ENCODE measurements at places on chromosomes 4 and X.

DNA sequence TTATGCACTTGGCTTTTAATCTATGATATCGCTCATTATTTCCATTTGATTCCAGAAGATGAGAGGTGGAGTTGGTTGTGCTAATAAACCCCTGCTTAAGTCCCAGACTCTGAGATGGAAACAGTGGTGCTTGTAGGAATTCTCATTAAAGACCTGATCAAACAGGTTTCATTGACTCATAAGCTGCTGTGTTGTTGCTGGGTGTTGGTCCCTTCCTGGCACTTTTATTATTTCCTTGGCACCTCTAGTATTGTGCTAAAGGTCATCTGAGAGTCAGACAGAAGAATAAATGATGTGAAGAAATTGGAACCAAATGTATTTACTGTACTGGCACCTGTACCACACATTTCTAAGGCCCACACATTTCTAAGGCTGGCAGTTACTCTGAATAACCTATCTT, 544.7 kb upstream of the NR3C2 start:
- DNase-seq = no peak

DNA sequence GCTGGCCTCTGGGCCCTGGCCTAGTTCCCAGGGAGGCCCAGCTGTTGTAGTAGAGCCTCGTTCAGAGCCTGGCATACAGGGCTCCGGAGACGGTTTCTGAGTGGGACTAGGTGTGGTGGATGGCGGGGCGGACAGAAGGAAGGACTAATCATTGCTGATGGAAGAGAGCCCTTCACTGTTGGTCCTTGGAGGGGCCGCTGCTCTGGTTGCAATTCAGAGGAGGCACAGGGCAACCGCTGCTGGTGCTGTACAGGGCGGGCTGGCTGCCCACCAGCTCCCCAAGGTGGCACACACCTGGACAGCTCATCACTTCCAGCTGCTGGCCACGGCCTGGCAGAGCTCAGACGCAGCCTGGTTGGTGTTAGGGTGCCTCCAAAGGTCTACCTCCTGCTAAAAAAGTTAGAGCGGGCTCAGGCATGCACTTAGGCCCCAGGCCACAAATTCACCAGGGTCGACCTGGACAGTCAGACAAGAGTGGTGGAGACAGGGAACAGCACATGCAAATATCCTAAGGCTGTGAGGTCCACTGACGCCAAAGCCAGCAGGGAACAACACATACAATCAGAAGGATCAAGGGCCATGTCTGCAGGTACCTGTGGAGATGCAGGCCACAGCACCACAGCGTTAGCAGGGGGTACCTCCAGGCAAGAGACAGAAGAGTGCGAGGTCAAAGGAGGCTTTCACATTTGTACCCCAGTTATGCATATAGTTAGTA, 7.5 kb upstream of the RNF4 start:
- DNase-seq = no peak

GRCh38 chr4:104532677-104533076, 38.0 kb upstream of the CXXC4 start:
- DNase-seq = no peak

- DNase-seq = no peak
Observed at GRCh38 chr4:34108391-34108790, 2135.9 kb downstream of the ARAP2 start.

GRCh38 chr4:78648640-78649363, 97.2 kb downstream of the ANXA3 start:
- DNase-seq = no peak

DNA sequence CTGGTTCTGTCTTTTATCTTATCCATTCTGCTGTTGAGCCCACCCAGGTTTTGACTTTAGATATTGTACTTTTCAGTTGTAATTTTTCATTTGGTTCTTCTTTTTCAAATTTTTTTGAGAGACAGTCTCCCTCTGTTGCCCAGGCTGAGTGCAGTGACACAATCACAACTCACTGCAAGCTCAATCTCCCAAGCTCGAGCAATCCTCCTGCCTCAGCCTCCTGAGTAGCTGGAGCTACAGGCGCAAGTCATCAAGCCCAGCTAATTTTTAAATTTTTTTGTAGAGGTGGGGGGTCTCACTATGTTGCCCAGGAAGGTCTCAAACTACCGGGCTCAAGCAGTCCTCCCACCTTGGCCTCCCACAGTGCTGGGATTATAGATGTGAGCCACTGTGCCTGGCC, 25.7 kb downstream of the LETM1 start:
- DNase-seq = no peak

DNA sequence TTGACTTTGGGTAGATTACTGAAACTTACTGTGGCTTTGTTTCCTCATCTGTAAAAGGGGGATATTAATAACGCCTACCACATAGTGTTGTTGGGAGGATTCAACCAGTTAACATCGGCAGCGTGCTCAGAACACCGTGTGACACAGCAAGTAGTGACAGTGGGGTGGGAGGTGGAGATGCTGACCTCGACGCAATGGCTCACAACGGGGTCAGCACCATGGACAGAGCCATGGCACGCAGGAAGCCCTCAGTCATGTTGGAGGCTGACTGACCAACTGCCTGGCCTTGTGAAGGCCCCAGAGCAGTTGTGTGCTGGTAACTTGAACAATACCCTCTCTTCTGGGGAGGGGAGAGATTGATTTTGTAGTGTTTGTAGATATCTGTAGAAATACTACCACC, 93.2 kb downstream of the WFS1 start:
- DNase-seq = peak; percentile 8

DNA sequence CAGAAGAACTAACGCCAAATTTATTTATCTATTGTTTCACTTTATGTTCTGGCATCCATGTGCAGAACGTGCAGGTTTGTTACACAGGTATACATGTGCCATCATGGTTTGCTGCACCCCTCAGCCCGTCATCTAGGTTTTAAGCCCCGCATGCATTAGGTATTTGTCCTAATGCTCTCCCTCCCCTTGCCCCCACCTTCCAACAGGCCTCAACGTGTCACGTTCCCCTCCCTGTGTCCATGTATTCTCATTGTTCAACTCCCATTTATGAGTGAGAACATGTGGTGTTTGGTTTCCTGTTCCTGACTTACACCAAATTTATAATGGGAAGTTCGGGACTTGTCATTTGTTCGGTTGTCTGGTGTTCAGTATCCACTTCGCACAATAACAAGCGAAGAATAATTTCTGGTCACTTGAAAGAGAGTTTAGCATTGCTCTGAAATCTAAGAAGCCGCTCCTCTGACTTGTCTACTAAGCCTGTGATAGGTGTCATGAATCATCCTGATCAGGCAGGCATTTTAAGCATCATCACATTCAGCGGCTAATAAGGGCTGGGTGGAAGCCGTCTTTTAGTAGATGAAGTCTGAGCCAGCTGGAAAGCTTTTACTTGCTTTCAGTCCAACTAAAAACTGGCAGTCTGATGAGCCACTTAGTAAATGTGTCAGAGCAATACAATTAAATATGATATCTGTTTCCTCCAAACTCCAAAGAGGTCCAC, 1065.7 kb upstream of the PABPC4L start:
- no peak for DNase-seq

Data from stimulated activated CD4-positive, alpha-beta T cell treated with anti-CD3 and anti-CD28 coated beads, Interleukin-12 subunit alpha, Interleukin-12 subunit beta, amount 100 ng/mL, for 24 hours (primary cell).